ENCODE measurements at places on chromosomes 5 and 9. TPM values are rescaled to one million over a fixed set of nuclear protein-coding genes. Genes with fewer than 3 reads are reported as not detected.

GRCh38 chr9:121261107-121261460 lies 6.9 kb upstream of the GSN start:
- no peak for DNase-seq

GRCh38 chr5:82799361-82800077 lies 277.7 kb downstream of the TMEM167A start:
- no peak for DNase-seq

DNA sequence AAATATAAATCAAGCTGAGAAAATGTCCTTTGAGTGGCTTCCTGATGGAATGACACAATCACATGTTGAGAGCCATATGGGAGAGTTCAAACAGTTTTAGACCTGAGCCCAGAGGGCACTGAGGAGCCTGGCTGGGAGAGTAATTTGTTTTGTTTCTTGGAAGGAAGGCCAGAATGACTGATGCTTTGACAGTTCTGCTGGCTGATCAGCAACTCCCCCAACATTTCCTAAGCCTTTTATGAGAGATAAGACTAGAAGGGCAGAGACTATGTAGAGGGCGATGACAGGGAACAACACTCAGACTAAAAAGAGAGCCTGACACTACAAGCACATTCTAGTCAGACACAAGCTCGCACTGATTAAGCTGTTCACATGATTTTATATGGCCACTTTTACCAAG lies 169.2 kb downstream of the COX7C start:
- no peak for DNase-seq

- DNase-seq = no peak
These were observed 61.9 kb downstream of the GLIS3 start for GRCh38 chr9:4237748-4238511.

DNA sequence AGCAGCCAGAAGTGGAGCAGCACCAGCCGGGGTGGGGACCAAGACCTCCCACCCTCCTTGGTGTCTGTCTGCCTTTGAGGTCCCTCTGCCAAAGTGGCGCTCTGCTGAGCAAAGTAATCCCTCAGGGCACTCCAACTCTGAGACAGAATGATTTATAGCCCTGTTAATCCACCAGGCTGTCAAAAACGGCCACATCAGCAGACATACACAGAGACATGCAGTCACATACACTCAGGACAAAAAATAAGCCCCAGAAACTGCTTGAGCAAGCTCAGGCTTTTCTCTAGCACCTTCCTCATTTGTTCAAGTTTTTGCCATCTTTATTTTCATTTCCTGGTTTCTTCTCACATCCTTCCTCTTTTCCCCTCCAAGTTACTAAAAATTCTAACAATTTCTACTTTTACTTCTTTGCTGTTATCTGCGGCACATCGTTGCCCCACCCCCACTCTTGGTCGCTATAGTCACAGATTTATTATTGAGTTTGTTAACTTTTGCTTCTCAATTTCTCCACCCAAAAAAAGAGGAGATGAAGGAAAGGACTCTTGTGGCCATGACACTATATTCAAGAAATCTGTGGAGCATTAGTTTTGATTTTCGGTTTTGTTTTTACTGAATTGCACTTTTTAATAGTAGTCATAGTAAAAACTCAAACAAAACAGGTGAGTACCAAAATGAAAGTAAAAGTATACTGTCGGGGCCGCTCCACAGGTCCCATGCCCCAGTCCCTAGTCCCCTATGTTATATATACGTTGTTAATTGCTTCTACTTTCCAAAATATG lies 17.4 kb upstream of the ADRB2 start:
- no peak for DNase-seq

- no peak for DNase-seq
These were observed 151.5 kb downstream of the TAF11L14 start for GRCh38 chr5:17785774-17786173.

DNA sequence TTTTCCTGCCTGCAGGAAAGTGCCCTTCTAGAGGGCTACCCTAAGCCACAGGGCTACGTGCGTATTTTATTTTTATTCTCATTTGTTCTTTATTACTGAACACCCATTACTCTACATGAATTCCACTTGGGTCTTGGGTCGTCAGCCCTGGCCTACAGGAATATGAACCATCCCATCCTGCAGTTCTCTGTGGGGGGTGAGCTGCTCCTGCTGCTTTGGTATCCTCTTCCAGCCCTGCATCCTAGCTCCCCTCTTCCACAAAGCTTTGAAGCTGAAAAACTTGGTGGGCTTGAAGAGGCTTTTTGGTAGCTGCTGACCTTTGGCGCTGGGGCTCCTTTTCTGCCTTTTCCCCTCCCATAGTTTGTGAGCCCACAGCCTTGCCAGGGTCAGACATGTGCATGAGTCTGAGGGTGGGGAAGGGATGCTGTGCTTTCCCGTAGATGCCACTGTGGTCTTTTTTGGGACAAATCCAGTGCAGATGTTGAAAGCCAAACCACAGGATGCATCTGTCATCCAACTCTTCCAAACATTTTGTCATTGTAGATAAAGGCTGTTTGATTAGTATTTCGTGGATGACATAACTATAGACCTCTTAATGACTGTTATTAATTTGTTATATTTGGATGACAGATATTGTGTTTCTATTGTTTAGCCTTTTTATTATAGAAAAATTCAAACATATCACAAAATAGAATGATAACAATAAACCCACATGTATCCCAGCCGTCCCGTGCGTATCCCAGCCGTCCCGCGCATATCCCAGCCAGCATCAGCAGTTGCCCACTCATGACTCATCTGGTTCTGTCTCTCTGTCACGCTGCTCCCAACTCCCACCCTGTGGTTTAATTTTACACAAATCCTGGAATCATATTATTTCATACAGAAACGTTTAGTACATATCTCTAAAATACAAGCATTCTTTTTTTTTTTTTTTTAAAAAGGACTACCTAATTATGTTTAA lies 43.9 kb downstream of the SLC46A2 start:
- no peak for DNase-seq

GRCh38 chr9:129863059-129863690 lies 27.9 kb downstream of the USP20 start:
- no peak for DNase-seq

DNA sequence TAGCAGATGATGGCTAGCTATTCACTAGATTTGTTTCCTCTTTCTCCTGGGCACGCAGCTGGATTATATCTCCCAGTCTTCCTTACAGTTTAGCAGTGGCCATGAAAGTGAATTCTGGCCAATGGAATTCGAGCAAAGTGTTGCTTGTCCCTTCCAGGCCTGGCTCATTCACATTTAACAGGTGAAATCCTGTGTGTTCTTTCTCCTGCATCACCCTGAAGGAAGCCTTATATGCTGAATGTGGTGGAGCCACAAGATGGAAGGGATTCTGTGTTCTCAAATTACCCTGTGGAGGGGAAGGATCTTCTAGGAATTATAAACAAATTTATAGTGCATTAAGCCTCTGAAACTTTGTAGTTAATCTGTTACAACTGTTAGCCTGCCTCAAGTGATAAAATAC lies 8.2 kb upstream of the ELOVL7 start:
- DNase-seq = no peak

DNA sequence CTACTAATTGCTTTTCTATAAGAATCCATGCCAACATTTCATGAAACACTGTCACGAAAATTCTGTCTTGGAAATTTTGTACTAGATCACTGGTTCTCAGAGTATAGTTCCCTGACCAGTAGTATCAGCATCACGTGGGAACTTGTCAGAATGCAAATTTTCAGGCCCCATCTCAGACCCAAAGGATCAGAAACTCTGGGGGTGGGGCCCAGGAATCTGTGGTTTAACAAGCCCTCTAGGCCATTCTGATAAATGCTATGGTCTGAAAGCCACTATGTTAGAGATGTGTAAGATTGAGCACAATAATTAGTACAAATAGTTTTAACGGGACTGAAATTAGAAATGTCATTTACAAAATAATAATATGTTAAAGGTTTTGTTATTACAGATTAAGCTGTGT lies 615.7 kb upstream of the ARRDC3 start:
- DNase-seq = no peak

DNA sequence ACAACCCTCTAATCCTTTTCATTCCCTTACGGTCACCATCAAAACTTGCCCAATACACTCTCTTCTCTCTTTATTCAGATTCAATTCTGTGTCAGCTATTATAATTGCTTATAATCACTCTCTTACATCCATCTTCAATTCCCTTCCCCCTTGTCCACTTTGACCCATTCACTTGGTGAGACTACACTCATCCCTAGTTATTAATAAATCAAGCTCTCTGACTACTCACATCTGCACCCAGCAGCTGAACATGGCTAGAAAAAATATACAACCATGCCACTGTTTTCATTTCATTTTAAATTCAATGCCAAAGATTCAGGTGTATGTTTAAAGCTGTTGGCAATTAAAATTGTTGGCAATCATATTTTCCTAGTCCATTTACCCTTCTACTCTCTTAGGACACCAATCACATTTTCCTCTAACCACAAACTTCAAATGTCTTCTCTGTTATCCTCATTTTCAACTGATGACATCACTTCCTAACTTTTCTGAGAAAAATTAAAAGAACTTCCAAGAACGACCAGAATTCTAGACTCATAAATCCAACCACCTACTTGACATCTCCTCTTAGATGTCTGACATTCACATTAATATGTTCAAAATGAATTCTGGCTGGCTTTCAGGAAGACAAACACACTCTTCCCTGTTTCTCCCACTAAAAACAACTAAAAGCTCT lies 5.5 kb downstream of the C5orf15 start:
- DNase-seq = no peak

- no peak for DNase-seq
These were observed 95.7 kb upstream of the EGFLAM start for GRCh38 chr5:38162625-38163024.

- no peak for DNase-seq
These were observed 6.8 kb upstream of the ENTPD8 start for GRCh38 chr9:137447722-137448601.

GRCh38 chr5:7823594-7823993 lies 27.3 kb downstream of the CFAP90 start:
- no peak for DNase-seq

DNA sequence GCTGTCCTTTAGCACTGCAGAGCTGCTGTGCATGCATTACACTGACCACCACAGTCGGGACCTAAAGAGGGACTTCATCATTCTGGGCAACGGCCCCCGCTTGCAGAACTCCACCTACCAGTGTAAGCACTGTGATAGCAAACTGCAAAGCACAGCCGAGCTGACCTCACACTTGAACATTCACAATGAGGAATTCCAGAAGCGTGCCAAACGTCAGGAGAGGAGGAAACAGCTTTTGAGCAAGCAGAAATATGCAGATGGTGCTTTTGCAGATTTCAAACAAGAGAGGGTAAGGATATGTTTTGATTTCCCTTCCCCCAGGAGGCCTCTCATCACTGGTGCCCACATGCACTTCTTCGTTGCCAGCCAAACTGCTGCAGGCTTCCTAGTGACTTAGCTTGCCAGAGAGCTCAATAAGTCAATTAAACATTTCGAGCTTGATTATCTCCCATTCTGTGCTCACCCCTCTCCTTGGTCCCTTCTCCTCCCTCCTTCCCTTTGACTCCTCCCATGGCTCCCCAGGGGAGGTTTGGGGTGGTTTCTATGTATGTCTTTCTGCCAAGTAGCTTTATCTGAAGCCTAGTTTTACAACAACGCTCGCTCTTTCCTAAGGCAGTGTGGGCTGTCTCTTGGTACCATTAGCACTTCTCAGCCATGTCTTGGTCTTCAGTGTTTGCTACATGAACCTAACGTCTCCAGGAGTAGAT lies 66.7 kb downstream of the ZNF462 start:
- peak; percentile 52 for DNase-seq

DNA sequence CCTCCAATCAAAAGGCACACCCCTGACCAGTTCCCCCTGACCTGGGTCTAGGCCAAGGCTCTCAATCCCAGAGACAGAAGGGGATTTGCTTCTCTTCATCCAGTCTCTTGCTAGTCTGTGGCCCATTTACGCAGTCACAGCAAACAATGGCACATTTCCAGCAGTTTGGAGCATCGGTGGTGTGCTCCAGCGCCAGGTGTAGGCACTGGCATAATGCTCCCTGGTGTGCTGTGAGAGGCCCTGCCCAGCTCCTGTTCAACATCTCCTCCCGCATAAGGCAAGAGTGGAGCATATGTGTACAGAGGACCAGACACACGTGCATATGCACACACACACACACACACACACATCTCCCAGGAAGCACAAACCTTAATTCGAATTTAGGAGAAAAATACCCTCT lies 79.5 kb upstream of the ERCC6L2 start:
- DNase-seq = no peak

- DNase-seq = no peak
These were observed 83.4 kb downstream of the RAPGEF1 start for GRCh38 chr9:131656356-131657036.

DNA sequence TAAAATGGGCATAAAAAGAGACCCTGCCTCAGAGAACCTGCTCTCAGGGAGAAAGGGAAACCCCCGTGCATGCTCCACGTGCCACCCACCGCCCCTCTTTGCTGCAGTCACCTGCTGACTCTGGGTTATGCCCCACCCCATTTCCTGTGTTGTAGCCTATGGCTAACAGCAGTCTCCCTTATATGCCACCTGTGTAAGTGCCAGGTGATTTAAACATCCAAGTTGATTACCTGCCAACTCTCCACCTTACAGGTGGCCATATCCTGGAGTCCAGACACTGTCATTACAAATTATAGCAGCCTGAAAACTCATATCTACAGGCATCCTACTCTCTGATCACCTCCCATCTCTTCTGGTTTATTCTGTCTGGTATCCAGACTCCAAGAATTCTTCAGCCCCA lies 242.6 kb downstream of the HSPA4 start:
- no peak for DNase-seq

DNA sequence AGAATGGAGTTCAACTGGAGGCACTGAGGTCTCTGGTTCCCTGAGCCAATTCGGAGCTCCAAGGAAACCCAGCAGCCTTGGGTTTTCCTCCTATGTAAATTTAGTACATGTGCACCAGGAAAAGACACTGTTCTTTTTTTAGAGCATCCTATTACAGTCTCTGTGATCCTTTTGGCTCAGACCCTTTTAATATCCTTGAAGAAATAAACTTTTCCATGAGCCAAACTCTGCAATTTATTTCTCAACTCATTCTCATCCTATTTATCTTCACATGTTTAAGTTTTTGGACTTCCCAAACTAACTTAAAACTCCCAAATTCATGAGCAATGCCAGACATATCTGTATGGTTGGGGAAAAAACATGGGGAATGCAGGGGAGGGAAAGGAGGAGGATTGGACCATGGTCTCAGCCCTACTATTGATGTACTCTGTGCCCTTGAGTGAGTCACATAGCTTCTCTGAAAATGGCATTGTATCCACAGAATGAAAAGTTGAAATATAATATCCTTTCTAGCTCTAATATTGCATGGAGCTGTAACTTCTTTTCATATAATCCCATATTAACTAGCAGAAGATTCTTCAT lies 76.6 kb downstream of the PAPPA start:
- DNase-seq = peak; percentile 27

The RNF183 gene
- polyA plus RNA-seq = 0.29 TPM

The PCDHB7 gene
- polyA plus RNA-seq = 6.0 TPM

The WDR31 gene
- polyA plus RNA-seq = 4.9 TPM

The PDLIM4 gene
- 9.8 TPM for polyA plus RNA-seq

The FOXD4L3 gene
- not detected for polyA plus RNA-seq

The PTGES gene
- polyA plus RNA-seq = 5.5 TPM

The PCDHGA11 gene
- polyA plus RNA-seq = 4.4 TPM
